Activated CD4-positive, alpha-beta memory T cell treated with anti-CD3 and anti-CD28 coated beads for 36 hours (primary cell): ENCODE measurements at places on chromosomes 4 and X.

DNA sequence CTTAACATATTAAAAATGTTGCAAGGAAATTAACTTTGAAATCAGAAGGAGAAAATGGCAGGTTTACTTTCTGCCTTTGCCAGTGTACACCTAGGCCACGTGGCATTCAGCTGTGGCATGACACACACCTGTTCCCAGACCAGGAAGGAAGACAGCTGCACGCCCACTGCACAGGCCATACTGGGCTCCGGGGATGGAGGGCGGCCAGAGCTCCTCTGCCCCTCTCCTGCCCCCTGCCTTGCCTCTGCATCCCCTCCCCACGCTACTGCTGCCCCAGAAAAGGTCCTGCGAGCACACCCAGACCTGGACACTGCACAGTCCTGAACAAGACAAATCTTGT lies 68.4 kb downstream of the GATB start:
- DNase-seq: no peak

DNA sequence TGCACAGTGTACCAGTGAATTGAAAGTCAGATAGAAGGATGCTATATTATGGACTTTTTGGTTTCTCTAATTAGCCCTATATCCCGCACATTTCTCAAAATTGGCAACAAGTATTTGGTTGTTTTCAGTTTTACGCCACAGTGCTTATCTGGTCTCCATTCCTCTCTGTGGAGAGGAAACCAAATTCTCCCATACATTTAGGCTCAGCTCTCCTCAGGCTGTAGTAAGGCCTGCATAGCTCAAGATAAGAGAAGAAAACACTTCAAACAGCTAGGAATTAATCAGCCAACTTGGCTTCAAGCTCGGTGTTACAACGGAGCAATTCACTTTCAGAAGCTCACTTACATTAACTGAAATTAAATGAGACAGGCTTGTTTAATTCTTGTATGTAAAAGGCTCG lies 263.2 kb downstream of the PDHA2 start:
- no peak for DNase-seq

GRCh38 chr4:10762561-10762960 lies 78.0 kb upstream of the CLNK start:
- no peak for DNase-seq

- no peak for DNase-seq
These were observed 94.6 kb upstream of the FUNDC1 start for GRCh38 chrX:44637282-44637681.

DNA sequence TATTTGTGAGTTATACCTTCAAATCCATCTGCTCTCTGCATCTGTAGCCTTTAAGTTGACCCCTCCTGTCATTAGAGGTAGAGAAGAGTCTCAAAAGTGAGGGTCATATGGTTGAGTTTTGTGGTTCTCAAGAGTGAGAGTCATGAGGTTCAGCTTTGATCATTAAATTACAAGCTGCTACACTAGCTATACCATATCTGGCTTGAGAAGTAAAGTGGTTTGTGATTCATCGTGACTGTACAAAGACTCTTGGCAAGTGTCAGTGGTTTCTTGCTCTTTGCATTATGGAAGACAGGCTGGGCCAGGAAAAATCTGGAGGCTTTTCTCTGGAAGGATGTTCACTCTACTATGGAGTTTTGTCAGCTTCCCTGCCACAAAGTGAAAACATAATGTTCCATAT lies 170.6 kb downstream of the ZC4H2 start:
- no peak for DNase-seq

DNA sequence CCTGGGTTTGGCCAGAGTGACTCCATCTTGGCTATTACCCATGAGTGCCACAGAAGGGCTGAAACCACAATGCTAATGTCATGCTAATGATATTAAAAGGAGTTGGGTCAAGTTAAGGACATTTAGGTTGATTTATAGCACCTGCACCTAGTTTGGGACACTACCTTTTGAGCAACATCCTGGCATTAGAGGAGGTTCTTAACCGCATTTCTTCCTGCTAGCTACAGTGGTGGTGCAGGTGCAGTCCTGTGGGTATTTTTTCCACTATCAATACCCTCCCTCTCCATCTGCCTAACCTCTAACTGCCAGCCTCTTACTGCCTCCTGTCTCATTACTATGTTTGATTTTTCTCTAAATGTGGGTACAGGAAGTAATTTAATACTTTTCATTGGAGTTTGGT lies 1276.1 kb downstream of the FSTL5 start:
- no peak for DNase-seq

GRCh38 chr4:26201120-26201519 lies 119.7 kb upstream of the RBPJ start:
- DNase-seq: no peak

GRCh38 chr4:166003811-166004210 lies 130.8 kb downstream of the TLL1 start:
- DNase-seq: no peak

DNA sequence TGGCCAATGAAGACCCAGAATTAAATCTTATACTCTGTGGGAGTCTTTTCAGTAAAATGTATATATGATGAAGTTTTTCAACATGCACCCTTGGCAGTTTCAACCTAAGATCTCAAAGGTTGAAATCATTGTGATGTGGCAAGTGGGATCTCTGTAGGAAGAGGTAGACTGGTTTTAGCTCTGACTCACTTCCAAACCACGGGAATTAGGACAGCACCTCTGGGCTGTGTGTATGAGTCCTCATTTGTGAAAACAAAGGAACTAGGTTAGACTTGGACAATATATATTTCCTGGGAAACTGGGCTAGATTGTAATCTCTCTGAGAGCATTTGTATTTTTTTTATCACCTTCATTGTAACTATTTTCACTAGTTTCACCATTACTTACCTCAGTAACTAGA lies 333.0 kb downstream of the ADGRL3 start:
- DNase-seq: no peak

GRCh38 chr4:1496116-1496642 lies 89.9 kb upstream of the NKX1-1 start:
- DNase-seq: no peak

DNA sequence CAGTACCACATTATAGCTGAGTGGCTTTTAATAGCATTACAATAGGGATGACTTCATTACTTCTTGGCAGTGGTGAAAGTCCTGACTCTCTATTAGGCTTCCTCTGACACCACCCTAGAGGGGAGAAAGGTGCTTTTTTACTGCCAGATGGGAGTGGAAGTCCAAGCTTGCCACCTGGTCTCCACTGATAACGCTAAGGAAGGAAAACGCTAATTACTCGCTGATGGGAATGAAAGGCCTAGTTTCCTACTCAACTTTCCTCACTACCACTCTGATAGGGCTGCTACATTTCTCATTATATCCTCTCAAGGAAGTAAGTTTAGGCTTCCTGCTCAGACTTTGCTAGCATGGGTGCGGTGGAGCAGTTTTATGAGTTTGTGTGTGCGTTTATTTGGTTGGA lies 62.3 kb upstream of the PAGE3 start:
- DNase-seq: no peak

GRCh38 chrX:54964766-54965497 lies 29.1 kb downstream of the PFKFB1 start:
- DNase-seq: no peak

GRCh38 chr4:71765821-71766383 lies 18.0 kb downstream of the GC start:
- DNase-seq: no peak

DNA sequence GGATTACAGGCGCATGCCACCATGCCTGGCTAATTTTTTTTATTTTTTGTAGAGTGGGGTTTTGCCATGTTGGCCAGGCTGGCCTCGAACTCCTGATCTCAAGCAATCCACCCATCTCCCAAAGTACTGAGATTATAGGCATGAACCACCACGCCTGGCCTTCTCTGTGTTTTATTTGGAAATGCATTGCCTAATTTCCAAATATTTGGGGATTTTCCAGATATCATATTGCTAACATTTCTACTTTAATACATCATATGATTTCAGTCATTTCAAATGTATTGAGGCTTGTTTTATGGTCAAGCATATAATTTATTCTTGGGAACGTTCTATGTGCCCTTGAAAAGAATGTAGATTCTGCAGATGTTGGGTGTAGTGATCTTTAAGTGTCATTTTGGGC lies 38.8 kb downstream of the FGF2 start:
- DNase-seq: no peak

GRCh38 chrX:86192827-86193226 lies 44.6 kb downstream of the DACH2 start:
- DNase-seq: no peak

GRCh38 chrX:96027407-96027806 lies 657.2 kb upstream of the DIAPH2 start:
- no peak for DNase-seq

DNA sequence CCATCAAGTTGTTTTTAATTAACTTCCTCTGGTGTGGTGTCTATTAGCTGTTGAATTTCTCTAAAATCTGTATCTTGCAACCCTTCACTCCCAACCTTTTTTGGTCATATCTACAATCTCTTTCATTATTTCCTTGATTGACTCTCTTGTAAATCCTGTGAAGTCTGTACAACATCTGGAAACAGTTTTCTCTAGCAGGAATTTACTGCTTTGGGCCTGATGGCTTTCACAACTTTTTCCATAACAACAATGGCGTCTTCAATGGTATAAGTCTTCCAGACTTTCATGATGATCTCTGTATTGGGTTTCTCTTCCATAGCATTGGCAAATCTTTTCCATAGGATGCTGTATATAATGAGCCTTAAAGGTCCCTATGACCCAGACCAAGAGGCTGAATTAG lies 49.0 kb downstream of the TBC1D19 start:
- no peak for DNase-seq

DNA sequence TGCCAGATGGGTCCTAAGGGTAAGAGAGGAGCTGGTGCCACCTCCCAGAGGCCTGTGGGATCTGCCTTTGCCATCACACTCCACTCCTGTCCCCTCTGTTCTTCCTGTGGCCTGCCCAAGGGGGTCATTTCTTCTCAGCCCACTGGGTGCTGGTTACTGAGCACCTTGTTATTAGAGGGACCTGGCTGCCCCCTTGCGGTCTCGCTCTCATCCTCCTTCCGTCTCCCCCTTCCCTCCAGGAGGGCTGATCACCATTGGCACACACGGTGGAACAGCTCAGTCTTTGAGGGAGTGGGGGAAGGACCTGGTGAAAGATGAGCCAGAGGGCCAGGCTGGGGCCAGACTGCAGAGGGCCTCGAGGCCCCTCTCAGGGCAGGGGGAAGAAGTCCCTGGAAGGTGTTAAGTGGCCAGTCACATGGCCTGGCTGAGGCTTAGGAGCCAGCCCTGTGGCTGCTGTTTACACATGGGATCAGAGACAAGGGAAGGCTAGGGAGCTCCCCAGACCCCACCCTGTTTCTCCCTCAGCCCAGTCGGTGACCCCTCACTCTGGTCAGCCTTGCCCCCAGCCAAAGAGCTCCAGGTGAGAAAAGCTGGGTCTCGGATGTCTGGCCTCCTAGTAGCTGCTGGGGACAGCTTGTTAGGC lies 68.1 kb downstream of the MTMR1 start:
- no peak for DNase-seq

DNA sequence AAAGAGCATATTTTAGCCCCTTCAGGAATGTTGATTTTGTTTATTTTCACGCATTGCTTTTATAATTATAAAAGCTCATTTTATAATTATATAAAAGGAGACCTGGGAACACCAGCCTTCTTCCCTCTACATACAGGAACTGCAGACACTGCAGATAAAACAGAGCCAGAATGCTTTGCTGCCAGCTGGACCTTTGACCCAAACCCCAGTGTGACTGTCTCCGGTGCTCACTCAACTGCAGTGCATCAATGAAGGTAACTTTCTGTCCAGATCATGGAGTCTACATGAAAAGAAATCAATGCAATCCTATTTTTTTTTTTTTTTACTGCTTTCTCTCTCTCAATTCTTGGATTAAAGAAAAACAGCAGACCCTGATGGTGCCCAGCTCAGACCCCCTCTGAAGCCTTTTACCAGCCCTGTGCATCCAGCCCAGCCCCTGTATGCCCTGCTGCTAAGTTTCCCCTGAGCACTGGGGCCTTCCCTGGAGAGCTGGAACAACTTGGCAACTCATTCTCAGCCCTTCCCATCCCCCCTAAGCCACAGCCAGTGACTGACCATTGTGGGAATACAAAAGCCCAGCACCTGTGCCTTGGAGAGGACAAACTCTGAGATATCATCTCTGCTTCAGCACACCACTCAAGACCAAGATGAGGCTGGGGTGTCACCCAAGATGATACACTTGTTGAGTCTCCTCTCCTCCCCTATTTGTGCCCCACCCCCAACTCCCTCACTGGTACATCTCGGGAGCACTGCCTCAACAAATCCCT lies 182.1 kb downstream of the EVC2 start:
- DNase-seq: no peak

- no peak for DNase-seq
These were observed 1513.0 kb downstream of the STIM2 start for GRCh38 chr4:28373601-28374000.

DNA sequence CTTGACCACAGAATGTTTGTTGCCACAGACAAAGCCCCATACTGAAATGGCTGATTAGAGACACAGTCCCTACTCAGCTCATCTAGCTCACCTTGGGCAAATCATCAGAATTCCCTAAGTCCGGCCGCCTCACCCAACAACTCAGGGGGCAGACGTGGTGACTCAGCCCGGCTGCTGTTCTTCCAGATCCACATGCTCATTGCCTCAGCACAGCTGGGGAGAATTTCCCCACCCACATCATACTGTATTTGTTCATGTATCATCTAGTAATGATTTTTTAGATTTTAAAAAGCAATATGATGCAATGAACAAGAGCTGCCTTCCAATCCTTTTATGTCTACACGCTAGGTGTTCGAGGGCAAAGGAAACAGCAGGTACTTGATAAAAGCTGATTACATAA lies 333.8 kb upstream of the TENM3 start:
- DNase-seq: no peak

- no peak for DNase-seq
These were observed 54.7 kb downstream of the ANAPC10 start for GRCh38 chr4:145043306-145043705.

GRCh38 chr4:57172065-57172464 lies 61.9 kb upstream of the IGFBP7 start:
- no peak for DNase-seq

GRCh38 chr4:3729882-3730226 lies 36.3 kb upstream of the ADRA2C start:
- DNase-seq: no peak

DNA sequence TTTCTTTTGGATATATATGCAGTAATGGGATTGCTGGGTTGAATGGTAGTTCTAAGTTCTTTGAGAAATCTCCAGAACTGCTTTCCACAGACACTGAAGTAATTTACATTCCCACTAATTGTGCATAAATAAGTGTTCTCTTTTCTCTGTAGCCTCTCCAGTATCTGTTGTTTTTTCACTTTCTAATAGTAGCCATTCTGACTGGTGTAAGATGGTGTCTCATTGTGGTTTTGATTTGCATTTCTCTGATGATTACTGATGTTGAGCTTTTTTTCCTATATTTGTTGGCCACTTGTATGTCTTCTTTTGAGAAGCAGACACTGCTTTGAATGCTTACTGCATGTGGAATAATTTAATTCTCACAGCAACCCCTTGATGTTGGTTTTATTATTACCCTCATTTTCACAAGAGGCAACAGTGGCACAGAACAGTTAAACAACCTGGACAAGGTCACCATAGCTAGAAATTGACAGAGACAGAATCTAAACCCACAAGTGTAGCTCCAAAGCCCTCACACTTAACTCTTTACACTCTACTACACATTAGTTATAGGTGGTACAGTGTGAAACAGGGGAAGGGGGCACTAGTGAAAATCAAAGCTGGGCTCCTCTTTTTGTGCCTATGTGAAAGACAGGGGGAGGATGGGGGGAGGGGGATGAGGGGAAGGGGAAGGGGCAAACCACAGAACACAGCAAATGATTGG lies 96.1 kb downstream of the REELD1 start:
- no peak for DNase-seq

GRCh38 chr4:139050446-139050845 lies 34.9 kb downstream of the NOCT start:
- DNase-seq: no peak
